Osteocyte (in vitro differentiated cells): ENCODE measurements at places on chromosomes 5 and 9.

- DNase-seq: no peak
Measured at GRCh38 chr5:163885117-163885516, 379.7 kb downstream of the MAT2B start.

GRCh38 chr5:77946381-77947040, 170.4 kb upstream of the TBCA start:
- DNase-seq: no peak

DNA sequence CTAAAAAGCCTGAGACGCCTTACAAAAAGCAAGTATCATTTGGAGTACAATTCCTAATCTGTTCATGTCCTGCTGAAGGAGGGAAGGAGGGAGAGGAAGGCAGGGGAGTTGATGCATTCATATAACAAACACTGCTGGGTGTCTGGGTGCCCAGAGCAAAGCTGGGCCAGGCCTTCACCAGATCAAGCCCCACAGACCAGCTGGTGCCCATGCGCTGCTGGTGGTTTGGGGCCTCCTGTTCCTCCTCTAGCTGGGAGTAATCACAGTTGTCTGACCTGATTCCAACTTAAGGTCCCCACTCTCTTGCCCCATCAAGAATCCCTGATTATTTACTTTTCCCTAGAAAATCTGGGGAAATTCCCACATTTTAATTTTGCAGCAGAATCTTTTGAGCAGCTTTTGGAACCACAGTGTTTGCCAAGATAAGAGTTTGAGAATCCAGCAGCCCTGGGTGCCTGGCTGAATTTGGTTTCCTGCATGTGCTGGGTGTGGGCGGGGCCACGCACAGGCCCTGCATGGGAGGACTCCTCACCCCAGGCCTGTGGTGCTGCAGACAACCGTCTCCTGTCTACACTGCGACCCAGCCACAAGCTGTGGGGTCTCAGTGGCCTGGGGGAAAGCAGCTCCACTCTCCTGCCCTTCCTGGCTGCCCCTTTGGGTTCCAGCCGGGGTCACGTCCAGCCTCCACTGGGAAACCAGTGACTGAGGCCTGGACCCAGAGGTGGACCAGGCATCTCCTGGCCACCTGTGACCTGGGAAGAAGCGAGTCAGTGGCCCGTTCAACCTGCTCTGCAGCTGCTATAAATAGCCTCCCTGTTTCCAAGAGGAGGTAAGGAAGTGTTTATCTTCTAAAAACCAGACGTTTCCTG, 47.5 kb downstream of the NEURL1B start:
- no peak for DNase-seq

- no peak for DNase-seq
Measured at GRCh38 chr5:115079924-115080623, 89.6 kb downstream of the TRIM36 start.

- DNase-seq: no peak
Measured at GRCh38 chr5:113293975-113294310, 140.8 kb downstream of the TSSK1B start.

GRCh38 chr9:137689745-137690529, 71.1 kb downstream of the EHMT1 start:
- no peak for DNase-seq

DNA sequence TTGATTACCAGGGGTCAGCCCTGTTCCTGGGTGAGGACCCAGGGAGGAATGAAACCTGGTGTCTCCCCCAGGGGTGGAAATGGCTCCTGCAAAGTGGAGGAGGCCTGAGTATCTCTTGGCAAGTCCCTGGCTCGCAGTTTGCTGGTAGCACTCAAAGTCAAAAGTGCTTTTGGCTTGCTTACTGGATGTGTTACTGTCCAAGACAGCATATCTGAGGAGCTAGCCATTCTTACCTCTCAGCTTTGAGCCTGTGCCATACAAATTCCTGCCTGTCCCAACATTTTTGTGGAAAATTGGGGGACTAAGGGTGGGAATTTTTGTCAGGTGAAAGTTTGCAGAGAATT, 9.9 kb downstream of the ZNF618 start:
- peak; percentile 60 for DNase-seq

GRCh38 chr9:72491242-72491641, 30.2 kb upstream of the TMC1 start:
- no peak for DNase-seq
